ENCODE measurements at places on chromosomes 1 and 21.
A peak's percentile ranks its signal among the peaks of the same experiment; 100 is the strongest.

- DNase-seq: no peak
Observed at GRCh38 chr1:9475061-9475627, 64.1 kb upstream of the SLC25A33 start.

DNA sequence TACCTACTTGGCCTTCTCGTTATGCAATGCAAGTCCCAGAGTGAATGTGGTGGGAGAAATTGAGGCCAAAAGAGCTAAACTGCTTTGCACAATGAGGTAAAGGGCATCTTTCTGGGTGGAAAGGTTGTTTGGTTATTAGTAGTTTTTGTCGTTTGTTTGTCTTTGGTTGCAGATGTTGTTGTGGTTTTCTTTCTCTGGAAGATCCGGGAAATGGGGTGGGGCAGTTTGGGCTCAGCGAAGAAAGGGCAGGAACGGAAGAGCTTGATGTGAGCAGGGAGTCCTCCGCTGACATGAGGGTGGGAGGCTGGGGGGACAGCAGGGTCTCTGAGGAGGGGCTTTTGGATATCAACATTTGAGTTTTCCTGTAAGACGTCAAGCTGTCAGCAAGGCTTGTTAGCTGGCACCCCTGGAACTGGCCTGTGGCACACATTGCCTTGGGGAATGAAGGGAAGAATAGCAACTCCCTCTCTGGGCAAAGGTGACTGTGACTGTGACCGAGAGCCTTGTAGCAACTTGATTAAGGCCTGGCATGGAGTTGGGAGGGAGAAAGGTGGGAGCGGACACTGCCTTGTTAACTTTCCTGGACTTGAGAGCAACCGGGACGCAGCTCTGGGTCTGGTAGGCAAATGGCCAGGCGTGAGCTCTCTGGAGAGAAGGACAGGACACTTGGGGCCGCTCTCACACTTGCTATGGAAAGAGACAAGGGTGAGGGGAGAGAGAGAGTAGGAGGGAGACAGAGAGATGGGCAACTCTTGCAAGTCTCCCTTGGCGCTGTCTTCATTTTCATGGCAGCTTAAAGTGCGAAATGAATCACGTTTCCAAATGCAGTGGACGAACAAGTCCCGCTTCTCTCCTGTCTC, 15.4 kb upstream of the OPRD1 start:
- DNase-seq: no peak

DNA sequence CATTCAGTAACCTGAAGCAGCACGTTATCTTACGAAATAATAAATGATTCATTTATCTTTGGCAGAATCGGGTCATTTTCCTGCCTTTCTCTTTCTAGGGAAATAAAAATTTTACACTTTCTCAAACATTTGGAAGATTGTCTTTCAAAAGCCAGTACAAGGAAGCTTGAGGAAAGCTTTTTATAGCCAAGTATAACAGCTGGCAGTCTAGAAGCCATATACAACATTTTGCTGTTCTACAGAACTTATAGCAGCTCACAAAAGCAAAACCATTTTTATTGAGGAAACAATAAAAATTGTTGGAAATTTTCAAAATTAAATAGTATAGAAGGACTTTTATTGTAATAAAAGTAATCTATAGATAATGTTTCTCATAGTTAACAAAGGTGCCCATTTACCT, 448.6 kb downstream of the SMYD3 start:
- no peak for DNase-seq

- no peak for DNase-seq
Observed at GRCh38 chr1:101216623-101217022, 20.2 kb upstream of the S1PR1 start.

DNA sequence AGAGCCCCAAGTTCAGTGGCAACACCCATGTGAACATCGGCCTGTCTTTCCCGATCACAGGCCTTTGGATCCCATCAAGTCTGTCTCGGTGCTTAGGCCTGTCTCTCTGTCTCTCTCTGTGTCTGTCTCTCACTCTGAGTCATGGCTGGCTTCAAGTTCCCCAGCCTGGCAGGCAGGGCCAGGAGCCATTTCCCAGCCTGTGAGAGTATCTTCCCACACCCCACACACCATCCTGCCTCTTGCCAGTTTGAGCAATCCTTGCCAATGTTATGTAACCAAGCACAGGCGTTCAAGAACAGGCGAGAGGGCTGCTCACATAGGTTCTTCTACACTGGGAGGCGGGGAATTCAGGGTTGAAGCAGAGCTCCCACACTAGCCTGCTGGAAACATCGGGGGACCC, 70.0 kb upstream of the TMEM51 start:
- DNase-seq: no peak

GRCh38 chr1:223426936-223427335, 33.7 kb downstream of the CCDC185 start:
- no peak for DNase-seq

DNA sequence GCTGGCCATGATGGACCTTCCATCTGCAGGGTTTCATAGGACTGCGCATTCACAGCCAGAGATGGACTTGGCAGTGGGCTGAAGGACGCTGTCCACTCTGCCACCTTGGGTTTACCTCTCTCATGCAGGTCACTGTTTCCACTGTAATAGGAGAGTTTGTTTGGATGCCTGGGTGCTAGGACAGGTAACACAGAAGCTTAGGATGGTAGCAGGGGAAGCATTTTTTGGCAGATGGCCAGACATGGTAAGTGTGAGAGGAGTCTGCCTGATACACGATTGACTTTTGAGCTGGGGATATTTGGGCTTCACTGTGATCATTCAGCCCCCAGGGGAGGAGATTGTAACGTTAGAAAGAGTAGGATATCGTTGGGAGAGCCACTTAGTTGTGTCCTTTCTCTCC, 11.8 kb downstream of the PSEN2 start:
- no peak for DNase-seq

GRCh38 chr1:234197839-234198238, 175.4 kb upstream of the COA6 start:
- no peak for DNase-seq

DNA sequence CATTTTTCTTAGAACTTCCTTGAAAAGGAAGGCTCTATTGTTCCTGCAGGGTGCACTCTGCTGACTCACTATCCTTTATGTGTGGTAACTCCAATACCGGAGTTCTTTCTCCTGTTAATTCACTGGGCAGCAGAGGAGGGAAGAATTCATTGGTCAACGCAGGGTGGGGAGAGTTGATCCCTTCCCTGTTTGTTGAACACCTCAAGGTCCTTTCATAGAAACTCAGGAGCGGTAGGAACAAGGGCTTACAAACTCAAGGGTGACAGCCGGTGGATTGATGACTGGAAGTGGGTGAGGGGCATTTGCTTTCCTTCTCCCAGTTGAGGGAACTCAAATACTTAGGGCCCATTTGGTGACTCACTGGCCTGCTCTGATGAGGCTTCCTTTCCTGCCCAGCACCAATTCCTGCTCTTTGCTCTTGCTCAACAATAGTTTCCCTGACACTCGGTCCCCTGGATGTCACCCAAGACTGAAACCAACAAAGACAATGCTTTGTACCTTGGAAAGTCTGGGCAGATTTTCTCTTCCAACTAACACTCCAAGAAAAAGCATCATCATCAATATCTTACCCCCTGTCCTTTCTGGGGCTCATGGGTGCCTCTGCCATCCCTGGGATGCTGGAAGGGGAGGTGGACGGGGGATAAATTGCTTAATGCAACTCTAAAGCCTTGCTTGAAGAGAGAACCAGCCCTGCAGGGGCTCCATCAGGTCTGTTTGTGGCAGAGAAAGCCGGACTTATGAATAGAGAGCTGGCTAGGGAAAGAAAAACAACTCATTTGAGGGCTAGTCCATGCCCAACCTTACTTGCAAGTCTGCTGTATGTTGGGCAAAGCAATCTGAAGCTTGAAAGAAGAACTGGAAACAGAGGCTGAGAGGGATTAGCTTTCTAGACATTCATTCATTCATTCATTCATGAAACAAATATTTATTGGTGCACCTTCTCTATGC, 9.3 kb downstream of the SLC26A9 start:
- no peak for DNase-seq

DNA sequence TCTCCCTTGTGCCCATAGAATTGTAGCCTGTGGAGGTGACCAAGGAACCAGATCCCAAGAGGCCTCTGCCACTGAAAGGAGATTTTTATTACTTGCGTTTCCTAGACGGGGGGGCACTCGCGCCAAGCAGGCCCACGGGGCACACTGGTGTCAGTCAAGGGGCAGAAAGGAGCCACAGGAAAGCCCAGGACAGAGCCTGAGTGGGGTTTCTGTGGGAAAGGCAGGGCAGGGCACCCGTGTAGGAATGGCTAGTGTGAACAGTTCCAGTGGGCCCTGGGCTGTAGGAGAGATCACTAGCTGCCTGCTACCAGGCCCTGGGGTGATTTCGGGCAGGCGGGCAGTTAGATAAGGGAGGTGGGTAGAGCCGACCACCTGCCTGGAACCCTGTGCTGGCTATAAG, 70.8 kb downstream of the ADARB1 start:
- no peak for DNase-seq

DNA sequence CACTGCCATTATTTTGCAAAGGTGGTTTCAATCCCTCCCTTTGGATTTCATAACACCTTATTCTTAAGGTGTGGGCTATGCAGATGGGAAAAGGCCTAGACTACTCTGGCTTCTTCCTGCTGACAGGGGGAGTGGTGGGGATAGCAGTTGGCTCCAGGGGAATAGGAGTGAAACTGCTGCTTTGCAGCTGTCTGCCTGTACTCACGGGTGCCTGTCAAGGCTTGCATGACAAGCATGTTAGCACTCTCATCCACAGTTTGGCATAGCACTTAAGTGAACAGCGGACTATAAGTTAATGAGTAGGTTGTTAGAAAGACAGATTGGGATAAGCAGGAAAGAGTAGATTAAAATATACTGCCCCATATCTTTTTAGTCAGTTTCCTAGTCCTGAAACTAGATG, 287.5 kb upstream of the DAB1 start:
- DNase-seq: no peak

GRCh38 chr1:110734133-110734680, 59.5 kb upstream of the KCNA3 start:
- no peak for DNase-seq

- DNase-seq: no peak
Observed at GRCh38 chr1:100942304-100943046, 46.6 kb downstream of the SLC30A7 start.

DNA sequence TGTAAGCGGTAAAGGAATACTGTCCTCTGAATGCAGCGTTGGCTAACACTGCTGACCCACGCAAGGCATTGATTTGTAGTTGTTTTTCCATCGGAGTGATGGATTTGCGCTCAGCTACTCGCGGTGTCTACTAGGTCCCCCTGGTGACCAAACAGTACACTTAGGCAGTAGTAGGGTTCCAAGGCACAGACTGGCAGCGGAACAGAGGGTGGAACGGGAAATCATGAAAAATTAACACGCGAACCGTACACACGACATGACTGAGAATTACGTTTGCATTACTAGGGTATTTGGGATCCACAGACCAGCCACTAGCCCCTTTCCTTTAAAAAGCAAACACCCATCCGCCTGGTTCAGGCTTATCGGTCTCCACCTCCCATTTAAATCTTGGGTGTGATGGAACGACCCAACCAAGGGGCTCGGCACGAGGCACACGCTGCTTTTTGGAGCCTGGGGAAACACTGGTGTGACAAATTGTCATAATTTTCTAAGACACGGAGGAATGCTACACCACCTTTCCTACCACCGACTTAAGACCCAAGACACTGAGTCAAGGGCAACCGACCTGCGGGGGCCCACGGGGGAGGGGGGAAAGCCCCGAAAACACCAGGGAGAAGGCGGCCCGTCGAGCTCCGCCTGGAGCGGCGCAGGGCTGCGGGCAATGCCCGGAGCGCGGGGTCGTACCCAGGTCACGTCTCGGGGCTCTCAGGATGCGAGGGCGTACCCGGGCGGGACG, 699 bp downstream of the DIPK1A start:
- DNase-seq: peak; percentile 86

DNA sequence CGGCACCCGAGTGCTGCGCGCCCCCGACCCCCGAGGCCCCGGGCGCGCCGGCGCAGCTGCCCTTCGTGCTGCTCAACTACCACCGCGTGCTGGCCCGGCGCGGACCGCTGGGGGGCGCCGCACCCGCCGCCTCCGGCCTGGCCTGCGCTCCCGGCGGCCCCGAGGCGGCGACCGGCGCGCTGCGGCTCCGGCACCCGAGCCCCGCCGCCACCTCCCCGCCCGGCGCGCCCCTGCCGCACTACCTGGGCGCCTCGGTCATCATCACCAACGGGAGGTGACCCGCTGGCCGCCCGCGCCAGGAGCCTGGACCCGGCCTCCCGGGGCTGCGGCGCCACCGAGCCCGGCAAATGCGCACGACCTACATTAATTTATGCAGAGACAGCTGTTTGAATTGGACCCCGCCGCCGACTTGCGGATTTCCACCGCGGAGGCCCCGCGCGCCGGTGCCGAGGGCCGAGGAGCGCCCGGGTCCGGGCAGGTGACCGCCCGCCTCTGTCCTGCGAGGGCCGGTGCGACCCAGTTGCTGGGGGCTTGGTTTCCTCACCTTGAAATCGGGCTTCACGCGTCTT, 49.0 kb downstream of the SIM2 start:
- DNase-seq: no peak

DNA sequence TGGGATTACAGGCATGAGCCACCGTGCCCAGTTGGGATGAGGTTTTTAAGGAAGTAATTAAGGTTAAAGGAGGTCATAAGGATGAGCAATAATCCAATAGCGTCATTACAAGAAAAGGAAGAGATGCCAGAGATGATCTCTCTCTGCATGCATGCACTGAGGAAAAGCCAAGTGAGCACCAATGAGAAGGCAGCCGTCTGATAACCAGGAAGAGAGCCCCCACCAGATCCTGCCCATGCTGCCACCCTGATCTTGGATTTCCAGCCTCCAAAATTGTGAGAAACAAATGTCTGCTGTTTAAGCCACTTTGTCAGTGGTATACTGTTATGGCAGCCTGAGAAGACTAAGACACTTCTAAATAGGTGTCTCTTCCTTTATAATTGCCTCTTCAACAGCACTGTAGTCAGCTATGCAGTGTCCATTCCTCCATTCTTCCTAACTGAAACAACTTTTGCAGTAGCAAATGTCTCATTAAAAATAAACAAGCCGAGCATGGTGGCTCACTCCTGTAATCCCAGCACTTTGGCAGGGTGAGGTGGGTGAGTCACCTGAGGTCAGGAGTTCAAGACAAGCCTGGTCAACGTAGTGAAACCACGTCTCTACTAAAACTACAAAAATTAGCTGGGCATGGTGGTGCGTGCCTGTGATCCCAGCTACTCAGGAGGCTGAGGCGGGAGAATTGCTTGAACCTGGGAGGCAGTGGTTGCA, 216.2 kb upstream of the RUNX1 start:
- DNase-seq: no peak

DNA sequence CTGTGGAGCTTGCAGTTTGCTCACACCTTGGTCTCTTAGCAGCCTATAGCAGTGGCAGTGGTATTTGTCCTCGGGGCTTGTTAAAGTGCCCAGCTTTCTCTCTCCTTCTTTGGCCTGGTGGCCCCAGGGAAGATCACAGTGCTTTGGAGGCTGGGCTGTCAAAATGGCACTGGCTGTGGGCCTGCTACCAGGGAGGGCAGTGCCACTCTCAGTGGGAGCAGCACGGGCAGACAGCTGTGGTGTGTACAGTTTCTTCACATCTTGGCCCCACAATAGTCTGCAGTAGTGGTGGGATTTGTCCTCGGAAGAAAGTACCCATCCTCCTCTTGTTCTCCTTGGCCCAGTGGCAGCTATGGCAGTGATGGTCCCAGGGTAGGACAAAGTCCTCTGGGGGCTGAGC, 164.4 kb upstream of the GORAB start:
- no peak for DNase-seq

All from B cell (primary cell).